ENCODE measurements at places on chromosomes 3 and 15. TPM values are rescaled to one million over a fixed set of nuclear protein-coding genes. Genes with fewer than 3 reads are reported as not detected.

DNA sequence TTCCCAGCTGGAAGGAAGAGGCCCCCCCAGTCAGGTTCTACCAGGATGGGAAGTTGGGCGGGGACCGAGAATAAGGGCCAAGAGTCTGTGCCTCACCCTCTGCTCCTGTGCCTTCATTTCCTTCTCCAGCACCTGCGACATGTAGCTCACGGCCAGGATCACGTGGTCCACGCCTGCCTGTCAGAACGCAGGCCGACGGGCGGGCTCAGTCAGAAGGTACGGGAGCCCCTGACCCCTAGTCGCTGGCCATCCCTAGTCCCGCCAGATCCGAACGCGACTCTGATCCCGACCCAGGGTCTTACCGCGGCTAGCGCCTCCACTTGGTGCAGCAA, 489 bp downstream of the GMPPB start:
- H3K4me3 ChIP-seq = peak overlapping the region; percentile 92
- peaks cover 16% of the 10 kb centered on the region for H3K36me3 ChIP-seq
- H3K27ac ChIP-seq = peak overlapping the region; percentile 86
- H3K27me3 ChIP-seq = no peaks in the 10 kb centered on the region

- DNase-seq = no peak
- no peaks in the 10 kb centered on the region for H3K36me3 ChIP-seq
- no peaks in the 10 kb centered on the region for H3K4me1 ChIP-seq
- no peak overlapping the region for H3K27ac ChIP-seq
- H3K4me3 ChIP-seq = no peak overlapping the region
Measured at GRCh38 chr15:78732634-78733033, 78.6 kb downstream of the ADAMTS7 start.

- H3K4me1 ChIP-seq = no peaks in the 10 kb centered on the region
Measured at GRCh38 chr15:45892182-45892581, 257.4 kb downstream of the SQOR start.

DNA sequence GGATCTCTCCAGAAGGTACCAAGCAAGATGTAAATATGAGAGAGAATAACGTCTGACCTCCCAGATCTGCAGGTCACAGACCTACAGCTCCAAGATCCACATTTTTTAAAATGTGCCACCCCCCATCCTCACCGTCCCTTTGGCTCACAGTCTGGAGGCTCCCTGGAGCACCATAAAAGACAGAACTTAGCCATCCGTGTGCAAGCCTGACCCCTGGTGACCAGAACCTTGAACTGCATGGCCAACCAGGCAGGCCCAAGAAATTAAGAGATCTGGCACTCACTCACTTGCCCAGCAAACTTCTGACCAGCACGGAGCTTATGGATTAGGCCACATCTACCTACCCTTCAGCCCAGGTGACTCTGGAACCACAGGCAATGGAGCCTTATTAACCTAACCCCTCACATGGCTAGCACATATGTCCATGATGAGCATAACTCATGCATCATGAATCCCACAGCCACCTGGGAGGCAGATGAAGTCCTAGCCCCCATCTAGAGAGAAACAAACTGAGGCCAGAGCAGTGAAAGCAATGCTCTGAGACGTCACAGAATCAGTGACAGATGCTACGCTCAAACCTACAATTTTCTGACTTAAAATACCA, 275.3 kb downstream of the UACA start:
- H3K27me3 ChIP-seq = peaks cover 31% of the 10 kb centered on the region
- no peaks in the 10 kb centered on the region for H3K36me3 ChIP-seq
- DNase-seq = peak; percentile 84
- no peak overlapping the region for H3K27ac ChIP-seq
- no peak overlapping the region for H3K4me3 ChIP-seq

DNA sequence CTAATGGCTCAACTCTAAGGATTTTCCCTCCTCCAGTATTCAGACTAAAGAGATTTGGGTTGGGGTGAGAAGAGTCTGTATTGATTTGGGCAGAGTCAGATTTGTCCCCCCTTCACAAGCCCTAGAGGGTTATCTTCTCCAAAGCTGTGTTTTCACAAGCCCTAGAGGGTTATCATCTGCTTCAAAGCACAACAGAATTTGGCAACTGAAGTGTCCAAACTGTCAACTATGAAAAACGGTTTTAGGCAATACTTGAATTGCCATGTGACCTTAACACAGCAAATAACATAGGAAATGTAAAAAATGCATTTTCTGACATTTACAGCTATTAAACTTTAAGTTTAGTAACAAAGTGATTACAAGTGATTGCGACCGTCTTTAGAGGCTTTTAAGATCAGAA, 119.9 kb downstream of the IMPG2 start:
- no peaks in the 10 kb centered on the region for H3K4me1 ChIP-seq
- no peaks in the 10 kb centered on the region for H3K36me3 ChIP-seq
- H3K4me3 ChIP-seq = no peak overlapping the region
- DNase-seq = no peak
- peaks cover 22% of the 10 kb centered on the region for H3K27me3 ChIP-seq

DNA sequence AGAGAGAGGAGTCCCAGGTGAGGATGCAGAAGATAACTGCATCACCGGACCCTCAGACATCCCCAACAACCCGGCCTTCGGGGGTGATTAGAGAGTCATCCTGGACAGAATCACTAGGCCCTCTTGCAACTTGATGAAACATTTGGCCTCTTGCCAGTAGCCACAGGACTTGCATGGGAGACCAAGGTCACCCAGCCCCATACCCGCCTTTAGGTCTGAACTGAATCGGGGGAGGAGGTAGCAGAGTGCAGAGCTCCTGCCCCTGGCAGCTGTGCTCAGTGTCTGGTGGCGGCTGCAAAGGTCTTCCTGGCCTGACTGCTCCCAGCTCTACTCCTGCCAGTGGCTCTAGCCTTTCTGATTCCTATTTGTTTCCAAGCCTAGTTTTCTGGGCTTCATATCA, 12.4 kb downstream of the PIF1 start:
- H3K4me3 ChIP-seq = no peak overlapping the region
- H3K36me3 ChIP-seq = no peaks in the 10 kb centered on the region
- no peak overlapping the region for H3K27ac ChIP-seq
- H3K27me3 ChIP-seq = peaks cover 3% of the 10 kb centered on the region

- H3K36me3 ChIP-seq = no peaks in the 10 kb centered on the region
- DNase-seq = no peak
- H3K27ac ChIP-seq = no peak overlapping the region
- H3K4me1 ChIP-seq = no peaks in the 10 kb centered on the region
- no peaks in the 10 kb centered on the region for H3K27me3 ChIP-seq
Measured at GRCh38 chr3:86104154-86104553, 886.8 kb downstream of the VGLL3 start.

- peaks cover 6% of the 10 kb centered on the region for H3K27me3 ChIP-seq
- no peak overlapping the region for H3K27ac ChIP-seq
- H3K36me3 ChIP-seq = no peaks in the 10 kb centered on the region
- no peak overlapping the region for H3K4me3 ChIP-seq
- peak; percentile 63 for DNase-seq
- H3K4me1 ChIP-seq = no peaks in the 10 kb centered on the region
Measured at GRCh38 chr3:100634493-100635272, 25.3 kb downstream of the ADGRG7 start.

DNA sequence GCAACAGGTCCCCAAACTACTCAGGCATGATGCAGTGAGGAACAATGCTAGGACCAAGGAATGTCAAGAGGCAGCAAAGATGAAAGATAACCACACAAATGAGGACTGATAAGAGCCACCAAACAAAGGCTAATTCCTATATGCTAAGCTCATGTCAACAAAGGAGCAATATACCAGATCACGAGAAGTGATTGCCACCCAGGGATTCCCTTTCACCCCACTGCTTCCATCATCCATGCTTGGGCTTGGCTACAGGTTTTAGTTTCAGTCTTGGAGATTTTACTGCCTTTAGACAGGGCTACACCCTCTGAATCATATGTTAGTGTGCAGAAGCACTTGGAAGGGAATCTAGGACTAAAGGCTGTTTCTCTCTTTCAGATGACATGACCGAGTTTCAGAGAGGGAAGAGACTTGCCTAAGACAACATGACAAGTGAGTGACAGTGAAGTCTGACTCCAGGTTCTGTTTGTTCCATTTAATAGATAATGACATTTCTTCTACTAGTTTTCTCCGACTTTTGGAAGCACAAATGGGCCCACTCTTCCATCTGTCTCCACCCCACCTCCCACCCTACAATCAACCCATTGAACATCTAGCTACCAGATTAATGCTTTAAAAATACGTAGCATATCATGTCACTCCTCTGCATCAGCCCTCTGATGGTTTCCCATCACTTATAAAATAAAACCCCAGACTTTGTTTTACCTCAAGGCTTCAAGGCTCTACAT, 173.5 kb upstream of the LRRN1 start:
- H3K4me1 ChIP-seq = no peaks in the 10 kb centered on the region
- no peak overlapping the region for H3K4me3 ChIP-seq
- DNase-seq = no peak
- no peaks in the 10 kb centered on the region for H3K27me3 ChIP-seq
- H3K27ac ChIP-seq = no peak overlapping the region

GRCh38 chr3:20141851-20142250, 44.2 kb downstream of the SGO1 start:
- H3K4me1 ChIP-seq = no peaks in the 10 kb centered on the region
- H3K36me3 ChIP-seq = peaks cover 31% of the 10 kb centered on the region
- no peak for DNase-seq
- H3K27me3 ChIP-seq = no peaks in the 10 kb centered on the region
- H3K4me3 ChIP-seq = no peak overlapping the region
- no peak overlapping the region for H3K27ac ChIP-seq

GRCh38 chr3:58251631-58252035, 14.0 kb downstream of the ABHD6 start:
- H3K36me3 ChIP-seq = no peaks in the 10 kb centered on the region
- H3K4me3 ChIP-seq = no peak overlapping the region
- no peaks in the 10 kb centered on the region for H3K27me3 ChIP-seq
- no peaks in the 10 kb centered on the region for H3K4me1 ChIP-seq
- no peak for DNase-seq

DNA sequence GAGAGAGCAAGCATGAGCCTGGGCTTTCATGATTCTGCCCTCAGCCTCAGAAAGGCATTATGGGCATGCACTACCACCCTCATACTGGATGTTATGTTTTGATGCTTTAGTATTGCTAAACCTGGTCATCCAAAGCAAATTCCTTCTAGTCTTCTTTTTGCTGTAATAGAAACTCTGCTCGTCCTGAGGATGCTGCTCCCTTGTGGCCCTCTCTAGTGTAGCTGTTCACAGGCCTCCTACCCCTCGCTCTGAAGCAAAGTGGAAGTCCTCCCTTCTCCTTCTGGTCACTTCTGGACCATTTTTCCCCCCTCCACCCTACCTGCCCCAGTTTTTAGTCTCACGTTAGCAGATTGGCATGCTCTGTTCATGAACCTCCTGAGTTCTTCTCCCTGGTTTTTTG, 22.9 kb upstream of the CCNL1 start:
- no peak for DNase-seq
- H3K27ac ChIP-seq = no peak overlapping the region
- H3K4me3 ChIP-seq = no peak overlapping the region
- H3K27me3 ChIP-seq = no peaks in the 10 kb centered on the region
- no peaks in the 10 kb centered on the region for H3K4me1 ChIP-seq

- no peak overlapping the region for H3K27ac ChIP-seq
- DNase-seq = no peak
- peaks cover 55% of the 10 kb centered on the region for H3K4me1 ChIP-seq
- H3K36me3 ChIP-seq = no peaks in the 10 kb centered on the region
- H3K4me3 ChIP-seq = no peak overlapping the region
Measured at GRCh38 chr3:12648384-12648959, 15.4 kb downstream of the RAF1 start.

DNA sequence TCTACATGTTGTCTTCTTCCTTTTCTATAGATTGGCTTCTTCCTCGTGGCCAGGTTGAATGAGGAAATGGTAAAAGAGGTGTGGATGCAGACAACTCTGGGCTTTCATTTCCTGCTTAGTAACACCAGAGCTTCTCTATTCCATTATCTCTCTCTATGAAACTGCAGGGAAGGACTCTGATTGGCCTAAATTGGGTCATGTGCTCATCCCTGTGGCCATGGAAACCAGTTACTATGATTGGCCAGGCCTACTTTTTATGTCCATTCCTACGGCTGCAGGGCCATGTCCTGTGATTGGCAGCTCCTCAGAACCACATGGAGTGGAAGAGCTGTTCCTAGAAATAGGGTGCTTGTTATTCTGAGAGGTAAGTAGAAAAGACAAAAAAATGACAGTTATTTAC, 486.9 kb upstream of the ADAMTS9 start:
- H3K27me3 ChIP-seq = peaks cover 3% of the 10 kb centered on the region
- DNase-seq = no peak
- H3K4me1 ChIP-seq = no peaks in the 10 kb centered on the region
- no peaks in the 10 kb centered on the region for H3K36me3 ChIP-seq

- H3K27ac ChIP-seq = no peak overlapping the region
- H3K4me1 ChIP-seq = peaks cover 74% of the 10 kb centered on the region
- no peak for DNase-seq
- H3K27me3 ChIP-seq = no peaks in the 10 kb centered on the region
Measured at GRCh38 chr3:105798381-105798934, 70.4 kb downstream of the CBLB start.

GRCh38 chr15:39692356-39693327, 90.0 kb downstream of the FSIP1 start:
- peaks cover 1% of the 10 kb centered on the region for H3K4me1 ChIP-seq
- DNase-seq = no peak
- H3K4me3 ChIP-seq = no peak overlapping the region
- no peaks in the 10 kb centered on the region for H3K27me3 ChIP-seq

DNA sequence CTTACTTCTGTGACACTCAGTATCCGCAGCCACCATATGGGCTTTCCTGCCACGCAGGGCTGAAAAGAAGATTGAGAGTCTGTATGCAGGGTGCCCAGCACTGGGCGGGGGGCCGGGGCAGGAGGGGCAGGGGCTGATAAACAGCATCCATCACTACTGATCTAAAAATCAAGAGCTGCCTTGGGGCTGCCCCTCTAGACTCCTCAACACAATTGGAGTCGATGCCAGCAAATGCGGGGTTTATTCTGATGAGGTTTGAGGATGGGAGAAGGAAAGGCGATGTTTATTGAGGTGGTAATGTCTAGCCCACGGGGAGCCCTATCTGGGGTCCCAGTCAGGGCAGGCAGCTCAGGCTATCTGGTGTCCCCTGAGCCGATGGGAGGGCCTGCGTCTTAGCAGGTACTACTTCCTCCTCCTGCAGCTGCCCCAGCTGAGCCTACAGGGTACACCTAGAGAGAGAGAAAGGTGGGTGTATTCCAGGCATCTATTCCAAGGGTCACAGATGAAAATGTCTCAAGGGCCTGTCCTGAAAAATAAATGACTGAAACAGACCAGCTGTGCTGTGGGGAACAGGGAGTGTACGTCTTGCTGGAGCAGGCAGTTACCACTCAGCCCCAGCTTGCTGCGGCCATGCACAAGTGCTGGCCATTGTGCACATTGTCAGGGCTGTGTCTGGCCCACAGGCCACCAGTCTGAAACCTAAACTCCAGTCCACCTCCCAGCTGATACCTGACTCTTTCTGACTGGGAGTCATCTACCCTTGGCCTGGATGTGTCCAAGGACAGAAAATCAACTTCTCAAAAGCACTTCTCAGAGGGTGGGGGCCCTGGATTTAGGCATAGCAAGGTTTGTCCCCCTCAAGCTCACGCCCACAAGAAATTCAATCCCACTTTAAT, 19.5 kb downstream of the ISG20 start:
- H3K27me3 ChIP-seq = no peaks in the 10 kb centered on the region
- H3K4me1 ChIP-seq = peaks cover 65% of the 10 kb centered on the region
- H3K36me3 ChIP-seq = no peaks in the 10 kb centered on the region
- H3K4me3 ChIP-seq = no peak overlapping the region

The PEX11A gene
- total RNA-seq = 5.3 TPM

The PP2D1 gene
- not detected for total RNA-seq

The MBNL1 gene
- total RNA-seq = 317 TPM

The CD276 gene
- 3.0 TPM for total RNA-seq

The ILDR1 gene
- 0.11 TPM for total RNA-seq

The PLA2G4E gene
- total RNA-seq = not detected

Measured in activated CD4-positive, alpha-beta T cell treated with anti-CD3 and anti-CD28 coated beads for 36 hours (primary cell).